Glutamatergic neuron (in vitro differentiated cells): ENCODE measurements at places on chromosomes 11 and 22. TPM values are rescaled to one million over a fixed set of nuclear protein-coding genes. Genes with fewer than 3 reads are reported as not detected.
A peak's percentile ranks its signal among the peaks of the same experiment; 100 is the strongest.

The RFPL1 gene
- total RNA-seq = not detected

The GTSE1 gene
- 7.5 TPM for total RNA-seq

The SCN3B gene
- total RNA-seq = 118 TPM

The KRTAP5-8 gene
- not detected for total RNA-seq

The CNTN5 gene
- total RNA-seq = 1.6 TPM

The RCN1 gene
- 200 TPM for total RNA-seq

The ACTN3 gene
- total RNA-seq = 2.0 TPM

The SEC14L6 gene
- not detected for total RNA-seq

The CYB5R2 gene
- 2.6 TPM for total RNA-seq

The GLYATL1 gene
- 0.42 TPM for total RNA-seq

DNA sequence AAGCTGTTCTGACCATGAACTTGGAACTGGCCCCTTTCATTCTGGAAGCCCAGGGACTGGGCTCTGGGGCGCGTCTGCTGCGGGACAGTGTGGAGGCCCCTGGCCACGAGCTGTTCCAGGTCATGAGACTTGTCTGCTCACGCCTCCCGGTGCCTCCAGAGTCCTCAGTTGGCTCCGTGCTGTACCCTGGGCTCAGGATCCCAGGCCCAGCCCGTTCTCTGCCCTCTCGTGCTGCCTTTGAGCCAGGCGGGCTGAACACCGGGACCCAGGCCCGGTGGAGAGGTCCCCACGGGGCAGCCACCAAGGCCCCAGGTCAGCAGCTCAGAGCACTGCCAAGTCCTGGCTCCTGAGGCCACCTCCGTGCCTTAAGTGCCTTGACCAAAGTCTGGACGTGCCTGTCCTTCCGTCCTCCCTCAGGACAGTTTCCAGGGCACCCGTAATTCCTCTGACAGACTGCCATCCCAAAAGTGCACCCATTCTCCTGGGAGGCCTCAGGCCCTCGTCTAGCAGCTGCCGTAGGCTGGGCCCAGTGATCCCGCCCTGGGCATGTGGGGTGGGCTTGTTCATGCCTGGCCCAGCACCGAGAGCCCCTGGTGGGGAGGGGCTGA, 36.3 kb upstream of the PPARA start:
- no peak overlapping the region for H3K27ac ChIP-seq
- no peak for DNase-seq
- H3K4me3 ChIP-seq = no peak overlapping the region
- H3K27me3 ChIP-seq = peaks cover 1% of the 10 kb centered on the region
- H3K36me3 ChIP-seq = no peaks in the 10 kb centered on the region
- H3K4me1 ChIP-seq = no peaks in the 10 kb centered on the region

GRCh38 chr22:26259510-26259909, 90.2 kb downstream of the SEZ6L start:
- H3K27ac ChIP-seq = no peak overlapping the region
- DNase-seq = no peak
- H3K4me3 ChIP-seq = no peak overlapping the region
- no peaks in the 10 kb centered on the region for H3K27me3 ChIP-seq
- H3K4me1 ChIP-seq = no peaks in the 10 kb centered on the region
- H3K36me3 ChIP-seq = no peaks in the 10 kb centered on the region

- peaks cover 18% of the 10 kb centered on the region for H3K27me3 ChIP-seq
- H3K4me1 ChIP-seq = peaks cover 11% of the 10 kb centered on the region
- DNase-seq = peak; percentile 90
- no peaks in the 10 kb centered on the region for H3K36me3 ChIP-seq
- peak overlapping the region; percentile 42 for H3K4me3 ChIP-seq
These were observed 2.2 kb upstream of the CD151 start for GRCh38 chr11:830295-831117.

DNA sequence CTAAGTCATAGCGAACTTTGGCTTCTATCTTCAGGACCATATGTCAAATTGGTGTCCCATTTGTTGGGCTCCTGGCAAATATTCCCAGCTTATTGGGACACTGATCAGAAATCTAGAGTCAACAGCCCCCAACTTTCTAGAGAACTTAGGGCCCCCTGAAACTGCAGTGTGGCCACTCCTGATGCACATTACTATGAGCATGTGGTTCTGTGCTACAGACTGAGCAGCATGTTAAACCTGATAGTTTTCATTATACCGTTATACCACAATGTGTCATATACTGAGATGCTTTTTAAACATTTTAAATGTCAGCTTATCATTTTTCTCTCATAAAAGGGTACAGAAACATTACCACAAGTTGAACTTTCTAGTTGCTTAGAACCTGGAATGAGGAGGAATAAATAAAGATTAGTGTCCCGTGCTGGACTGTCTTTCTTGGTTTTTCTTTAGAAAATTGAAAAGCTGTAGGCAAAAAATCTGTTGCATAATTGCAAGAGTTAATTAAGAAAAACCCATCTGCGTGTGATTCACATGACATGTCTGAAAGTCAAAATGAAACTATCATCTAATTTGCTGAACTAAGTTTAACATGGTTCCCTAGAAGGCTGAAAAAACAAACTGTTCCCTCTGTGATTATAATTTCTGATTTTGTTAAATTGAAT, 16.4 kb upstream of the CTSC start:
- no peak overlapping the region for H3K4me3 ChIP-seq
- H3K4me1 ChIP-seq = no peaks in the 10 kb centered on the region
- no peak for DNase-seq
- no peaks in the 10 kb centered on the region for H3K36me3 ChIP-seq
- H3K27ac ChIP-seq = no peak overlapping the region

- H3K4me3 ChIP-seq = peak overlapping the region; percentile 93
- peaks cover 6% of the 10 kb centered on the region for H3K4me1 ChIP-seq
- DNase-seq = no peak
These were observed 15.2 kb downstream of the PHLDB1 start for GRCh38 chr11:118622376-118623268.

- peak overlapping the region; percentile 55 for H3K27ac ChIP-seq
- H3K4me1 ChIP-seq = peaks cover 22% of the 10 kb centered on the region
- no peaks in the 10 kb centered on the region for H3K36me3 ChIP-seq
- H3K4me3 ChIP-seq = peak overlapping the region; percentile 89
These were observed 816 bp upstream of the PHRF1 start for GRCh38 chr11:575313-575995.

- H3K27ac ChIP-seq = peak overlapping the region; percentile 33
- H3K4me1 ChIP-seq = peaks cover 12% of the 10 kb centered on the region
- H3K36me3 ChIP-seq = no peaks in the 10 kb centered on the region
- H3K4me3 ChIP-seq = no peak overlapping the region
- peaks cover 10% of the 10 kb centered on the region for H3K27me3 ChIP-seq
These were observed 6.7 kb upstream of the GDPD5 start for GRCh38 chr11:75532200-75533048.

DNA sequence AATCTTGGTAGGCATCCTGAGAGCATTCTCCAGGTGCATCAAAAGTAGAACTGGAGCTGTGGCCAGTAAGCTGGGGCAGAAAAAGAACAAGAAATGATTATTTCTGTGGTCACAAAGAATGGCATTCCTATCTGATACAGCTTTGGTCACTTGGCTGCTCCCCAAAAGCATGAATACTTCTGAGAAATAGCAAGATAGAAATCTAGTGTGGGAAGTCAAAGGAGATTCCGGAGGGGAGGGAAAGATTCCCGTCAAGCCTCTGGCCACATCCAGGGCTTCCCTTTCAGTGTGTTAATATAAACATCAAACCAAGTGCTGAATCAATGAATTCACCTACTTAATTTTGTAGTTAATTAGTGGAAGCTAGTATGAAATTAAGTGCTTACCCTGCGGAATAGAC, 1185.4 kb downstream of the LRRC4C start:
- DNase-seq = no peak
- H3K4me1 ChIP-seq = no peaks in the 10 kb centered on the region
- no peaks in the 10 kb centered on the region for H3K27me3 ChIP-seq
- no peaks in the 10 kb centered on the region for H3K36me3 ChIP-seq
- no peak overlapping the region for H3K4me3 ChIP-seq

GRCh38 chr22:38569181-38569971, 607 bp downstream of the DMC1 start:
- H3K27ac ChIP-seq = no peak overlapping the region
- H3K36me3 ChIP-seq = no peaks in the 10 kb centered on the region
- no peaks in the 10 kb centered on the region for H3K27me3 ChIP-seq

DNA sequence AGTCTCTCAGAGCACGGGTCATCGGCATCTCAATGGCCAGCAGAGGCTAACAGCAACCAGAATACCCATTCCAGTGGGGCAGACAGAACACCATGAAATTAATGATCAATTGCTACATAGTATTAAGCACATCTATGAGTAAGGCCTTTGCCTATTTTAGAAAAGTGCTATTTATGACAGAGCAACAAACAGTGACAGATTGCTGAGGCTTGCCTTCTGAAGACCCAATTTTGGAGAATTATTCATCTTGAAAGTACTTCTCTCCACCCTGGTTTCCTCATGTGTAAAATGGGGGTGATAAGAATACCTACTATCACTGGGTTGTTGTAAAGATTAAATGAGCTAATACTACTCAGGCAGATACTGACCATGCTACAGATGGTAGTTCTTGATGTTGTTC, 232.7 kb downstream of the TENM4 start:
- no peak overlapping the region for H3K27ac ChIP-seq
- no peak overlapping the region for H3K4me3 ChIP-seq
- DNase-seq = no peak
- H3K36me3 ChIP-seq = no peaks in the 10 kb centered on the region
- peaks cover 7% of the 10 kb centered on the region for H3K4me1 ChIP-seq

GRCh38 chr11:56314844-56315243, at the start of gene OR8K3:
Gene OR8K3 (plus strand): TSS chr11:56315144. CDS start chr11:56318307, 3,163 bp downstream.
- H3K36me3 ChIP-seq = no peaks in the 10 kb centered on the region
- H3K4me3 ChIP-seq = no peak within 1 kb of the TSS
- no peaks in the 10 kb centered on the region for H3K4me1 ChIP-seq
- H3K27me3 ChIP-seq = no peaks in the 10 kb centered on the region

- peaks cover 20% of the 10 kb centered on the region for H3K27me3 ChIP-seq
- H3K27ac ChIP-seq = peak overlapping the region; percentile 55
- no peak overlapping the region for H3K4me3 ChIP-seq
- H3K36me3 ChIP-seq = peaks cover 15% of the 10 kb centered on the region
- DNase-seq = no peak
- H3K4me1 ChIP-seq = peaks cover 4% of the 10 kb centered on the region
These were observed 1506.8 kb downstream of the BRD1 start for GRCh38 chr22:48320683-48321451.

DNA sequence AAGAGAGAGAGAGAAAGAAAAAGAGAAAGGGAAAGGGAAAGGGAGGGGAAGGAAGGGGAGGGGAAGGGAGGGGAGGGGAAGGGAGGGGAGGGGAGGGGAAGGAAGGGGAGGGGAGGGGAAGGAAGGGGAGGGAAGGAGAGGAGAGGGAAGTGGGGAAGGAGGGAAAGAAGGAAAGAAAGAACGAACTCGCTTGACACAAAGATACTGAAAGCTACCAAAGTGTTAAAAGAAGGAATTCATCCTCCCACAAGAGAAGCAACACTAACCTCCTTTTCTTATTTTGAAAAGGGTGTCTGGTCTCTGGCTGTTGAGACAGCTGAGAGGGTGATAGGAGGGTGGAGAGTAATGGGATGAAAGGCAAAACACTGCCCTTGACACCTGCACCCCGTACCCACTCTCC, 172.6 kb downstream of the SHANK2 start:
- no peak overlapping the region for H3K27ac ChIP-seq
- no peaks in the 10 kb centered on the region for H3K36me3 ChIP-seq
- H3K27me3 ChIP-seq = no peaks in the 10 kb centered on the region
- peaks cover 5% of the 10 kb centered on the region for H3K4me1 ChIP-seq
- H3K4me3 ChIP-seq = no peak overlapping the region
- DNase-seq = no peak

- H3K27ac ChIP-seq = peak overlapping the region; percentile 94
- H3K4me3 ChIP-seq = peak overlapping the region; percentile 95
- H3K36me3 ChIP-seq = no peaks in the 10 kb centered on the region
- H3K27me3 ChIP-seq = peaks cover 10% of the 10 kb centered on the region
These were observed 948 bp upstream of the MRTFA start for GRCh38 chr22:40637183-40638150.

- peaks cover 22% of the 10 kb centered on the region for H3K36me3 ChIP-seq
- peaks cover 2% of the 10 kb centered on the region for H3K4me1 ChIP-seq
- no peak for DNase-seq
- peaks cover 5% of the 10 kb centered on the region for H3K27me3 ChIP-seq
These were observed 3.5 kb upstream of the OR56A3 start for GRCh38 chr11:5938603-5938965.

- peak; percentile 19 for DNase-seq
- no peak within 1 kb of the TSS for H3K27ac ChIP-seq
- H3K27me3 ChIP-seq = peaks cover 2% of the 10 kb centered on the region
- peak within 1 kb of the TSS; percentile 13 for H3K4me3 ChIP-seq
These were observed at the start of gene MPZL2 for GRCh38 chr11:118263695-118264568. Gene MPZL2 (minus strand): TSS chr11:118264297. CDS start chr11:118264153, 144 bp downstream.

GRCh38 chr22:17162731-17163130, 3.7 kb upstream of the HDHD5 start:
- H3K4me1 ChIP-seq = peaks cover 8% of the 10 kb centered on the region
- no peak overlapping the region for H3K27ac ChIP-seq
- H3K36me3 ChIP-seq = no peaks in the 10 kb centered on the region
- DNase-seq = no peak
- H3K27me3 ChIP-seq = peaks cover 7% of the 10 kb centered on the region

- no peak overlapping the region for H3K27ac ChIP-seq
- H3K36me3 ChIP-seq = no peaks in the 10 kb centered on the region
- peaks cover 4% of the 10 kb centered on the region for H3K27me3 ChIP-seq
- no peak overlapping the region for H3K4me3 ChIP-seq
These were observed 16.1 kb downstream of the LRP5 start for GRCh38 chr11:68328374-68329091.

DNA sequence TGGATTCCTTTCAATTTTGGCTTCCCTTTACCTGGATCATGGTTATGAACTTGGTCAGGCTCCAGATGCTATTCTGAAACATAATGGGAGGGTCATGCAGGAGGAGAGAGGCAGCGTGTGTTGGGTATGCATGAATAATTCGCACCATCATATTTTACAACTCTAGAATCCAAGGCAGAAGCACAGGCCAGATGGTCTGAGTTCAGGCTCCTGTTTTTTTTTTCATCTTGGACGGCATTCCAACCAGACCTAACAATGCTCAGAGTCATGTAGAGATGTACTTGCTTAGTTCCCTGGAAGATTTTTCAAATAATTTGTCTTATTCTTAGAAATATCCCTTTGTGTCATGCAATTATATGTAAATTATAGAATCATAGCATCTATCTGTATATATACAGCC, 393.5 kb downstream of the JRKL start:
- no peaks in the 10 kb centered on the region for H3K36me3 ChIP-seq
- peaks cover 9% of the 10 kb centered on the region for H3K4me1 ChIP-seq
- H3K4me3 ChIP-seq = no peak overlapping the region
- no peak for DNase-seq

DNA sequence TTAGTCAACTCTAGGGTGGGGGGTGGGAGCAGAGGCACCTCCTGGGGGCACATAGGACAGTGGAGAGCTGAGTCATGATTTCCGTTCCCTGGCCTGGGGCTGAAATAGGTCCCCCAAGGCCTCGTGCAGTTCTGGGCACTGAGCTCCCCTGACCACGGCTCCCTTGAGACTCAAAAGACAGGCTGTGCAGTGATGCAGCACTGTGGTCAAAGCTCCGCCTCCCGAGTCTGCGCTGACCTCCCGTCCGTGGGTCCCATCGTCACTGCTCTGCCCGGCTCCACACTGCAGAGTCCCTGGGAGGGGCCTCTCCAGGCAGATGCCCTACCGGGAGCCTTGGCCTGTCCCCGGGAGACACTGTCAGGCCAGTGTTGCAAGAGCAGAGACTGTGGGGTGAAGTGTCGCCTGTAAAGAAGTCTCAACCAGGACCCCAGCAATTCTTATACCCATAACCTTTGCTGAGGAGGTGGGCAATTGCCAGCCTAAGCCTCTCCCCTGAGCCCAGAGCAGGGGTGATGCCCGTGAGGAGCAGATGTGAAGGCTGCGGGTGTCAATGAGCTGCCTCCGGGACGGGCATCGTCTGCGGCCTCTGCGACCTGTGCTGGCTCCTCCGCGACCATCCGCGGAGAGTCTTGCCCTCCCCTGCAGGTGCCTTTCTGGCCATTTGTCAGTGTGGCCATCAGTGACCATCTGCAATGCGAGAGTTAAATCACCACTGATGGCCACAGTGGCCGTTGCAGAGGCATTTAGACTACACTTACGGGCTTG, 877.3 kb downstream of the BRD1 start:
- H3K36me3 ChIP-seq = peaks cover 7% of the 10 kb centered on the region
- no peaks in the 10 kb centered on the region for H3K4me1 ChIP-seq
- no peak overlapping the region for H3K4me3 ChIP-seq
